CD4-positive, alpha-beta T cell treated with Interleukin-4 for 1 hour (primary cell): ENCODE measurements at places on chromosomes 3 and 15.

DNA sequence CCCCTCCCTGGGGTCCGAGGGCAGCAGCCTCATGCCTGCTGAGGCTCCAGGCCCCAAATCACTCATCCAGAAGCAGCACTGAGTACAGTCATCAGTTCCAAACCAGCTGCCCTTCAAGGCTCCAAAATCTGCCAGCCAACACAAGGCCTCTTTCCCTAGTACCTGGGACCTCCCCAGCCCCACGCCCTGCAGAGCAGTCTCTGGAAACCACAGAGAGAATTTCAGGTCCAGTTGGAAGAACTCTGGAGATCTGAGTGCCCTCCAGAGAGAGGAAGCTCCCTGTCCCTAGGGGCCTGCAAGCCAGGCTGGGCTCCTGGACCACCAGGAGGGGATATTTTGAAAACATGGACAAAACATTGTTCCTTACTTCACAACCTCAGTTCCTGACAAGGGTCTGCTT, 26.2 kb downstream of the TKT start:
- DNase-seq, result no peak

- no peak for DNase-seq
Measured at GRCh38 chr3:117515309-117515708, 805.7 kb downstream of the TUSC7 start.

DNA sequence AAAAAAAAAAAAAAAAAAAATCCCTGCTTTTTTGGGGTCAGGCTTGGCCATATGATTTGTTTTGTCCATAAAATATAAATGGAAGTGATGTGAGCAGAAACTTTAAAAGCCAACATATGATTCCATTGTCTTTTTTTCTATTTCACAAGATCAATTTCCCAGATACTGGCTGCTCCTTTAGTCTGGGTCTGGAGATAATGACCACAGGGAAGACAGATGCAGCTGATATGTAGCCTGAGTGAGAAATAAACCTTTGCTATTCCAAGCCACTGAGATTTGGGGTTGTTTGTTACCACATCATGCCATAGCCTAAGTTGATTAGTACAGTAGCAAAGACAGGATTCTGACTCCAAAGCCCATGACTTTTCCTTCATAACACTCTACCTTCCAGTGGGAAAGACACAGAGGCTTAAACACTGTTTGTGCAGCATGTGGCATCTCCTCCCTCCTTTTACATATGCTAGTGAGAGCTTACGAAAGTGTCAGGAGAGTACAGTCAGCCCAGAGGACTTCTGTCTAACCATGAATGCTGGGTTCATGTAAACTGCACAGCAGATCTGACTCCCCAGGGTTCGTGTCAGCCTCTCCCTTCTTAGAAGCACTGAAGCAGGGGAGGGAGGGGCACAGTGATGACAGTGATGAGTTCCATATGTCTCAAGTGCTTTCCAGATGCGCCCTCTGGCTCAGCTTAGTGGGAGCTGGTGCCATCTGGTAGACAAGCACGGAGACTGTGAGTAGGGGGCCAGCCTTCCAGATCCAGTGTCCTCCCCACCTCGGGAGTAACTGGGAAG, 36.7 kb upstream of the SLC7A14 start:
- DNase-seq, result no peak

GRCh38 chr3:41848753-41849574, 112.9 kb downstream of the ULK4 start:
- no peak for DNase-seq

- no peak for DNase-seq
Measured at GRCh38 chr15:69021895-69022294, 7.4 kb downstream of the NOX5 start.

- no peak for DNase-seq
Measured at GRCh38 chr3:126343649-126344035, 13.6 kb downstream of the KLF15 start.

DNA sequence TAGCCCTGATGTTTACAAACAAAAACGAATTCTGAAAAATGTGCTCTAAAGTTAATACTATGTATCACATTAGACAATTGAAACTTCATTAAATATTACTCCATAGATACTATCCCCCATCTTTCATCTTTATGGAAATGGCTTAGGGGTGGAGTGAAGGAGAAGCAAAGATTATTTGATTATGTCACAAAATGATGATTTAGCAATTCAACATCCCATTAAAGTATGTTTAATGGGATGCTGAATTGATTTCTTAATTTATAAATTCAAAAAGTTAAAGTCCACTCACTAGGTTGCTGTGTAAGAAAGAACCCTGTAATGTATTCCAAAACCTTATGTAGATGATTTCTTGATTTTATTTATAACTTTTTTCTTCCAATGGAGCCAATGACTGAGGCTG, 201.1 kb downstream of the WDR72 start:
- DNase-seq, result no peak

- DNase-seq, result no peak
Measured at GRCh38 chr3:149277331-149277813, 55.7 kb upstream of the CP start.

- no peak for DNase-seq
Measured at GRCh38 chr3:120151791-120152190, 57.5 kb upstream of the GSK3B start.

DNA sequence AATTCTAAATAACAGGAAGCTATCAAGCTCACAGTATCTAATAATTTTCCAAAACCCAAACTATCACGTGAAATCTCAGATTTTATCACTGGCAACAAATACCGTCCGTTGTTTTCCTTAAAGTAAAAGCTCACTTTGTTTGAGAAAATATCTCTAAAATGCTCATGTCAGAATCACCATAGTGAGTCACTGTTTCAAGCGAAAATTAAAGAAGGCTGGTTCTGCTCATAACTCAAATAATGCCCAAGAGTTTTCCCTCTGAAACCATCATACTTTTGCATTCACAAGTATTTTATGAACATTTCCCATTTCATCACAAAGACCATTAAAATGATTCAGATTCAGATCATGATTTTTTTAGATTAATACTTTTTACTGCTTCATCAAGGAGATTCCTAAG, 50.6 kb downstream of the TBL1XR1 start:
- no peak for DNase-seq

- DNase-seq, result no peak
Measured at GRCh38 chr3:14962762-14963161, 15.4 kb downstream of the NR2C2 start.

DNA sequence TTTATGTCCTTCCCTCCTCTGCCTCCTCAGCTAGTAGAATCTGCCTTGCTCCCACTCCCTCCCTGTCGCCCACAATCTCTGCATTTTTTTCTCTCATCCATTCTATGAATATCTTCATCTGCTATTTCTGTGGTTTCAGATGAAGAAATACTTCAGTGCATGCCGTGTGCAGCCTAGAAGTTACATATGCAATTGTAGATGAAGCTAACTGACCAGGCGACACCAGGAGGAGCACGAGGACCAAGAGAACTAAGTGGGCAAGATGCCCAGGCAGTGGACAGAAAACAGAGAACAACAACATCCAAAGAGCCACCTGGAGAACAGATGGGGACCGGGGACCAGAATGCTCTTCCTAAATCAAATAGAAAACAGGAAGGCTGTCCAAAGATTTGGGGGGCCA, 121.4 kb upstream of the ATP11B start:
- DNase-seq, result no peak

- DNase-seq, result no peak
Measured at GRCh38 chr3:7146529-7146928, 285.6 kb downstream of the GRM7 start.

- DNase-seq, result no peak
Measured at GRCh38 chr3:194946091-194946490, 260.4 kb downstream of the FAM43A start.

DNA sequence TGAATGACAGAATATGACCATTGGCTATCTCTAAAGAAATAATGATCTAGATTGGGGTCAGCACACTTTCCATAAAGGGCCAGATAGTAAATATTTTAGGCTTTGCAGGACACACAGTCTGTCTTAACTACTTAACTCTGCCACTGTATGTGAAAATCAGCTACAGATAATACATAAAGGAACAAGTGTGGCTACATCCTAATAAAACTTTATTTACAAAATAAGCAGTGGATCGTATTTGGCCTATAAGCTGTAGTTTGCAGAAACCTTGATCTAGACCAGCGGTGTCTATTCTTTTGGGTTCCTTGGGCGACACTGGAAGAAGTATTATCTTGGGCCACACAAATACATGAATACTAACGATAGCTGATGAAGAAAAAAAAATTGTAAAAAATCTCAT, 27.6 kb downstream of the GSK3B start:
- no peak for DNase-seq

DNA sequence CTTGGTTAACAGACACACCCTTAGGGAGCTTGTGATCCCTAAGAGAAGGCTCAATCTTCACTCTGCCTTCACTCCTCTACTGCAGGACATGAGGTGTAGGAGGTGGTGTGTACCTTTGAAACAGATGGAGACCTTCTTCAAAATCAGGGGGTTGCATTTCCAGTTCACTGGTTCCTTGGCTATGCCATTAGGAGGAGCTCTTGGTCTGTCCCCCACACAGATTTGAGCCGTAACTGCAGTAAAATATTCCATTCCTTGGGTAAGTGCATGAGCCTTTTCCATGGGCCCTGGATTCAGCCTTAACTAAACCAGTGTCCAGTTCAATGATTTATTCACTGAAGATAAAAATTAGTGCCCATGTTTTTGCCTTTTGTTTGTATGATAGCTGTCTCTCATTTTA, 144.6 kb downstream of the MCTP2 start:
- no peak for DNase-seq

DNA sequence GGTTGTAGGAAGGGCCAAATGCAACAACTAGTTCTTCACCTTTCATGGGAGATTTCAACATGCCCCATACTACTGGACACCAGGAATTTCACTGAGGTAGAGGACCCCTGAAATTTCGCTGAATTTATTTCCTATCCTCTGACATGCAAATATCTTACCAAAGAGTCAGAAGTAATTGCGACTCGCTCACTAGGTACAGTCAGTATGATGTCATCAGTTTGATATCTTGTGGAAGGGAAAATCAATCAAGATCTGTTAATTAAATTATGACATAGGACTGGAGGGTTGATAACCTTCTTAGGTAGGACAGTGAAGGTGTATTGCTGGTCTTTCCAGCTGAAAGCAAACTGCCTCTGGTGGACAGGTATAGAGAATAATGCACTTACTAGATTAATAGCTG, 74.9 kb upstream of the TNIK start:
- no peak for DNase-seq

DNA sequence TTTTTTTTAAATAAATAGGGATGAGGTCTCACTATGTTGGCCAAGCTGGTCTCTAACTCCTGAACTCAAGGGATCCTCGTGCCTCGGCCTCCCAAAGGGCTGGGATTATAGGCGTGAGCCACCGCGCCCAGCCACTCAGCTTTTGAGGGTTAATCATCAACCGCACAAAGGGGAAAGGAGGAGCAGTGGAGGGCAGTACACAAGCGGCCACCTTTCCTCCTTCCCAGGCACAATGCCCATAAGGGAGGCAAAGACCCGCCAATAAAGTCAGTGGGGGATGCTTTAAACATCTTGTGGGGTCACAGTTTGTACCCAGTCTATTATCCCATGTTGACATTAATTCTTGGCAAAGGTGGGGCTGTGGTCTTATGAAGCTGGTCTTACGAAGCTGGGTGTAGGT, 32.4 kb downstream of the EHD4 start:
- DNase-seq, result no peak

GRCh38 chr3:137204409-137204808, 246.6 kb downstream of the IL20RB start:
- no peak for DNase-seq

- DNase-seq, result no peak
Measured at GRCh38 chr3:136728918-136729317, 23.3 kb downstream of the STAG1 start.

- DNase-seq, result no peak
Measured at GRCh38 chr3:46350262-46350565, 3.7 kb upstream of the CCR2 start.

DNA sequence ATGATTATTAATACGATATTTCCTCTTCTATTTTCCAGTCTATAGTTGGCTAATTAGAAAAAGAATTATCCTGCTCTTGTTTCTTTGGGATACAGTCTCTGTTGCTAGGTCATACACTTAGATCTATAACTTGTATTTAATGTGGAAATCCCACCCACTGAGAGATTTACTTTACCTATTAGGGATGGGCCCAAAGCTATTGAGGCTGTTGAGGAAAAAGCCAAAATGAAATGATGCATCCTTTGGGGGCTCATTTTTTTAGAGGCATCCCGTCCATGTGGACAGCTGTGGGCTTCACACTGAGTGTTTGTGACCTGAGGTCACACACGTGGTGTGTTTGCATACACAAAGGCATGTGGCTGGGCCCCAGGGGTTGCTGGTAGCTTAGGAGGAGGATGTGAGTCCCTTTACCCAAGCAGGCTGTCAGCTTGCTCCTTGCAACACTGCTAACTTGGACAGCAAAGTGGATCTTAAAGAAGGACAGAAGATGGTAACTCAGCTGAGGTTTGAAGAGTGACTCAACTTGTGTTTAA, 477.4 kb downstream of the AGBL1 start:
- no peak for DNase-seq

- no peak for DNase-seq
Measured at GRCh38 chr3:110272525-110272924, 799.1 kb upstream of the NECTIN3 start.

DNA sequence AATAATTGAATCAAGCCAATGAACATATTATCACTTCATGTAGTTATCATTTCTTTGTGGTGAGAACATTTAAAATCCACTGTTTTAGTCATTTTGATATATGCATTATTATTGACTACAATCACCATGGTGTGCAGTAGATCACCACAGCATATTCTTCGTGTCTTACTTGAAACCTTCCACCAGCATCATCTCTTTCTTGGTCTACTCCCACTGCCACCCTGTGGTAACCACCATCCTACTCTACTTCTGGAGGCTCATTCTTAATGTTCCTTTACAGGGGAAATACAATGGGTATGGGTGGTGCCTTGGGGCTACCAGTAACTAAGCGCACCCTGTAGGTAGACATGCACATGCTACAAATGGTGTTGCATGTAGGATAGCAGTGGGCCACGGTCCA, 25.4 kb downstream of the PXK start:
- no peak for DNase-seq

DNA sequence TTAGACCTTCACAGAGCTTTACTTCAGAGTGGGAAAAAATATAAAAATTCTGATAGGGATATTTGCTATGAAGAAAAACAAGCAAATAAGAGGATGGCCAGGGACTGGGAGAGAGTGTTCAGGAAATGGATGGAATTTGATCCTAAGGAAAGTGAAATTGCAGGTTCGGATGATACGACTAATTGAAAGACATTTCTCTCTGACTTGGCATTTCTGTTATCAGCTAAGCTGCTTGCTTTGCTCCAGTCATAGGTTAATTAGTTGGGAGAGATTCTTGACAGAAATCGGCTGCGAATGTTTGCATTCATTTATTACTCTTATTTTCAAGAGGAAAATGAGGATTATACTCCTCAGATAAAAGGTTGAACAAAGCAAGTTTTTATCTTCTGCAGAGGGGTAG, 808.7 kb upstream of the NECTIN3 start:
- DNase-seq, result no peak

DNA sequence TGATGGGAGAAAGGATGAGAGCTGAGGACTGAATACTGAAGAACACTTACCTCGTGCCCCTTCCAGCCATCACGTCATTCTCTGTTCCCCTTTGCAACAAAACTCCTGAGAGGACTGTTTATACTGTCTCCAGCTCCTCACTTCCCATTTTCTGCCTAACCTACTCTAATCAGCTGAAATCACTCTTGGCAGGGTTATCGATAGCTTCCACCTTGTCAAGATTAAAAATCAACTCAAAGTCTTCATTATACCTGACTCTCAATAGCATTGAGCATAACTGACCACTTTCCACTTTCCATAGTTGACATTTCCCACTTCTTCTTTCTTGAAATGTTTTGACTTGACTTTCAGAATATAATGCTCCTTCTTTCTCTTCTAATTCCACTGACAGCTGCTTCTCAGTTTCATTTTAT, 4.3 kb downstream of the BTBD1 start:
- DNase-seq, result no peak
